Activated T-helper 2 cell treated with anti-CD3 and anti-CD28 coated beads, Interferon-gamma antibody, Interleukin-2, Interleukin-4, amounts not matched to agents 10 μg/mL and 5 μg/mL and 100 μg/mL, durations not matched to agents 14 hours and 24 hours and 36 hours (primary cell): ENCODE measurements at places on chromosomes 4 and X.

GRCh38 chr4:147286846-147287587, 193.9 kb upstream of the EDNRA start:
- no peaks in the 10 kb centered on the region for H3K27me3 ChIP-seq
- no peaks in the 10 kb centered on the region for H3K4me1 ChIP-seq
- DNase-seq = no peak
- no peaks in the 10 kb centered on the region for H3K36me3 ChIP-seq
- no peak overlapping the region for H3K4me3 ChIP-seq

DNA sequence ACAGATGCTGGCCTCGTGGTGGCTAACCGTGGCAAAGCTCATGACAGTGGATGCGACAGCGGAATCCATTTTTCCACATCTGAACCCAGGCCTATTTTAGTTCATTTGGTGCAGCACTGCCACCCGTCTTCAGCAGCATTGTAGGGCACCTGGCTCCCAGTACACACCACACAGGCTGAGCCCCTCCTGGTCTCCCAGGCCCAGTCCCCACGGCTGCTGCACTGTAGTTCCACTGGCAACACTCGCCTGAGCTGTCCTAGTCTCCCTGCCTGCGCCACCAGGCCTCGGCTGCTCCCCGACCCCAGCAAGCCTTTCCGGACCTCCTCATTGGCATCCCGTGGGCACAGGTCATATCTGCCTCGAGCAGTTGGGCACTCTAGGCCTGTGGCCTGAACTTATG, 76.2 kb downstream of the MTMR1 start:
- H3K4me1 ChIP-seq = peaks cover 2% of the 10 kb centered on the region
- no peak overlapping the region for H3K27ac ChIP-seq
- no peaks in the 10 kb centered on the region for H3K27me3 ChIP-seq
- H3K4me3 ChIP-seq = no peak overlapping the region
- no peaks in the 10 kb centered on the region for H3K36me3 ChIP-seq

DNA sequence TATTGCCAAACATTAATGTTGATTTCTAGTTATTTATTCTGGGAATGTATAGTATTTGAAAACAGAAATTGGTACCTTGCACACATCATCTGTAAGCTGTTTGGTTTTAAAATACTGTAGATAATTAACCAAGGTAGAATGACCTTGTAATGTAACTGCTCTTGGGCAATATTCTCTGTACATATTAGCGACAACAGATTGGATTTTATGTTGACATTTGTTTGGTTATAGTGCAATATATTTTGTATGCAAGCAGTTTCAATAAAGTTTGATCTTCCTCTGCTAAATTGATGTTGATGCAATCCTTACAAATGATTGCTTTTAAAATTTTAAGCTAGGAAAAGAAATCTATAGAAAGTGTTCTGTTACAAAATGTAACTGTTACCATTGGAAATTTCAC, 30.8 kb upstream of the FMR1NB start:
- no peaks in the 10 kb centered on the region for H3K4me1 ChIP-seq
- H3K27me3 ChIP-seq = no peaks in the 10 kb centered on the region
- DNase-seq = no peak
- H3K27ac ChIP-seq = no peak overlapping the region
- peaks cover 34% of the 10 kb centered on the region for H3K36me3 ChIP-seq

- H3K4me1 ChIP-seq = no peaks in the 10 kb centered on the region
- H3K27me3 ChIP-seq = no peaks in the 10 kb centered on the region
- no peak overlapping the region for H3K4me3 ChIP-seq
- no peak overlapping the region for H3K27ac ChIP-seq
- DNase-seq = no peak
Observed at GRCh38 chr4:4532371-4533154, 9.3 kb downstream of the STX18 start.

GRCh38 chrX:137926090-137926489, 360.2 kb downstream of the ZIC3 start:
- DNase-seq = no peak
- no peak overlapping the region for H3K4me3 ChIP-seq
- no peaks in the 10 kb centered on the region for H3K36me3 ChIP-seq
- H3K4me1 ChIP-seq = no peaks in the 10 kb centered on the region
- no peaks in the 10 kb centered on the region for H3K27me3 ChIP-seq

GRCh38 chr4:1401409-1402020, 4.7 kb downstream of the NKX1-1 start:
- peaks cover 14% of the 10 kb centered on the region for H3K27me3 ChIP-seq
- no peak for DNase-seq
- no peaks in the 10 kb centered on the region for H3K4me1 ChIP-seq
- no peak overlapping the region for H3K4me3 ChIP-seq
- H3K27ac ChIP-seq = no peak overlapping the region

GRCh38 chrX:136045008-136045407, 59.8 kb downstream of the SLC9A6 start:
- H3K27ac ChIP-seq = no peak overlapping the region
- H3K36me3 ChIP-seq = peaks cover 16% of the 10 kb centered on the region
- no peaks in the 10 kb centered on the region for H3K27me3 ChIP-seq
- H3K4me1 ChIP-seq = no peaks in the 10 kb centered on the region
- DNase-seq = no peak

GRCh38 chr4:186554539-186554913, 841 bp downstream of the MTNR1A start:
- no peak overlapping the region for H3K27ac ChIP-seq
- no peaks in the 10 kb centered on the region for H3K36me3 ChIP-seq
- peaks cover 17% of the 10 kb centered on the region for H3K27me3 ChIP-seq
- DNase-seq = no peak
- no peaks in the 10 kb centered on the region for H3K4me1 ChIP-seq
- no peak overlapping the region for H3K4me3 ChIP-seq

- H3K27ac ChIP-seq = no peak overlapping the region
- H3K4me1 ChIP-seq = no peaks in the 10 kb centered on the region
- H3K4me3 ChIP-seq = no peak overlapping the region
Observed at GRCh38 chr4:104531390-104531789, 36.7 kb upstream of the CXXC4 start.

DNA sequence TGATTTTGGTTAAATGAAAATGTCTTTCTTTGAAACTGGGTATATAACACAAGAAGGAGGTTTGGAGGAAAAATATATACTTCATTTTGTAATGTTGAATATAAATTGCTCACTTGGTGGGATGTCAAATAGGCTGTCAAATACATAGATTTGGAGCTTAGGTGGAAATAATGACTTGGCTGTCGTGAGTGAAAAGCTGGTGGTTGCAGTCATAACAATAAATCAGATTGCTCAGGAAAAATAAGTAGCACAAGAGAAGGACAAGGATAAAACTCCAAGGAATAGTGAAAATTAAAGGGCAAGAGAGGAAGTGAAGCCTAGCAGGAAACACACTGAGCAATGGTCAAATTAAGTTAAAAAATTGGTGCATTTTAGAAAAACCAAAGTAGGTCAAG, 253.0 kb upstream of the ANKRD50 start:
- no peaks in the 10 kb centered on the region for H3K4me1 ChIP-seq
- no peak overlapping the region for H3K4me3 ChIP-seq
- no peak overlapping the region for H3K27ac ChIP-seq
- H3K36me3 ChIP-seq = no peaks in the 10 kb centered on the region
- no peaks in the 10 kb centered on the region for H3K27me3 ChIP-seq

DNA sequence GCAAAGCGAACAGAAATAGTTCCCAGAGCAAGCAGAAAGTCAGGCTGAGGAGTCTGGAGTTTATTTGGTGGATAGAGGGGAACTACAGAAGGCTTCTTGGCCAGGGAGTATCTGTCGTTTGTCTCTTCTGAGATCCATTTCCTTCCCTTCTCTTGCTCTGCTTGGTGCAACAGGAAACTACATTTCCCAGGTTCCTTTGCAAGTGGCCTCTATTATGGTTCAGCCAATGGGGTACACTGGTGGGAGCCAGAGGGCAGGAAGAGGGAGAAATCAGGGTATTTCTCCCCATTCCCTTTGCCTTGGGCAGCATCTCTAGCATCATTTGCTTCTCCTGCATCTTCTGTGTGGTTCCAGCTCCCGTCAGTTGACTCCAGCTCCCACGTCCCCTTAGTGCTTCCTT, 142.1 kb downstream of the BCOR start:
- no peak overlapping the region for H3K4me3 ChIP-seq
- no peaks in the 10 kb centered on the region for H3K27me3 ChIP-seq
- no peak for DNase-seq
- peaks cover 5% of the 10 kb centered on the region for H3K4me1 ChIP-seq

- no peak overlapping the region for H3K27ac ChIP-seq
- peaks cover 1% of the 10 kb centered on the region for H3K27me3 ChIP-seq
- no peak for DNase-seq
Observed at GRCh38 chr4:128688033-128688721, 121.3 kb upstream of the JADE1 start.

- H3K27me3 ChIP-seq = no peaks in the 10 kb centered on the region
- H3K27ac ChIP-seq = no peak overlapping the region
- no peaks in the 10 kb centered on the region for H3K36me3 ChIP-seq
- H3K4me1 ChIP-seq = no peaks in the 10 kb centered on the region
- DNase-seq = no peak
Observed at GRCh38 chrX:151984328-151984727, 9.9 kb upstream of the GABRE start.

DNA sequence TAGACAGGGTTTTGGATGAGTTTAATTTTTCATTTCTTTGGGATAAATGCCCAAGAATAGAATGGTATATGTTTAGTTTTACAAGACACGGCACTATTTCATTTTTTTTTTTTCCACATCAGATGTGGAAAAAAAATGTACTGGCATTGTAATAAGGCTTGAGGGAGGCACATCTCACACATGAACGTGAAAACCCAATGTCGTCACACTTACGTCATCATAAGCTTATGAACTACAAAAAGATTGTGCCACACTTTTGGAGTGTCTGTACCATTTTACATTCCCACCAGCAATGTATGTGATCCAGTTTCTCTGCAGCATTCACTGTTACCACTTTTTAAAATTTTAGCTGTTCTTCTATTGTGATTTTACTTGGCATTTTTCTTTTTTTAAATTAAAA, 74.2 kb downstream of the TAF1 start:
- H3K36me3 ChIP-seq = peaks cover 44% of the 10 kb centered on the region
- no peak overlapping the region for H3K4me3 ChIP-seq
- H3K4me1 ChIP-seq = peaks cover 3% of the 10 kb centered on the region

DNA sequence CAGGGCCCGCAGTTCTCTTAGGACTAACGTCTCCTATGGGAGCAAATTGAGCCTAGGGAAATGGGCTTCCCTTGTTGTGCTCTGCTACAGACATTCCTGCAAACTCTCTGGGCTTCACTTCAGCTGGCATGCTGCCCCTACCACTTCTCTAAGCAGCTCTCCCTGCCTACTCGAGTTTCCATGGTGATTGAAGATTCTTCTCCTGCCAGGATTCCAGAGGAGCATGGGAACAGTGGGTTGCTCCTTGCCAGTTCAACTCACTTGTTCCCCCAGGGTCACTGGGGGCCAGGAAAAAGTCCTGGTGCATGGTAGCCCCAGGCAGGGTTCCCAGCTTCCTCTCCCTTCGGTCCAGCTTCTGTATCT, 21.1 kb upstream of the WDR17 start:
- no peaks in the 10 kb centered on the region for H3K4me1 ChIP-seq
- no peak for DNase-seq
- no peaks in the 10 kb centered on the region for H3K36me3 ChIP-seq
